A549 treated with DMSO at 1 μM for 4 hours (cell line): ENCODE measurements at places on chromosomes 11 and 22. TPM values are rescaled to one million over a fixed set of nuclear protein-coding genes. Genes with fewer than 3 reads are reported as not detected.

The KBTBD3 gene
- 0.89 to 2.2 TPM (median 2.0 TPM) in 5 replicates for total RNA-seq

The KCTD17 gene
- total RNA-seq = 22.1 to 27.5 TPM (median 23.5 TPM) in 5 replicates

The APOBEC3B gene
- total RNA-seq = 28.1 to 32.2 TPM (median 30.9 TPM) in 5 replicates

The SYT8 gene
- 0.06 to 0.22 TPM in 2 of 5 replicates, not detected in the others for total RNA-seq

The SCGB2A2 gene
- total RNA-seq = not detected in 5 replicates

The SHISA8 gene
- 0.14 to 0.38 TPM (median 0.21 TPM) in 4 of 5 replicates, not detected in the other for total RNA-seq

The OR8B8 gene
- total RNA-seq = not detected in 5 replicates

The WBP2NL gene
- total RNA-seq = 0.14 to 0.17 TPM (median 0.15 TPM) in 3 of 5 replicates, not detected in the others

The MED15 gene
- 46.3 to 55.8 TPM (median 47.9 TPM) in 5 replicates for total RNA-seq
